ENCODE measurements at places on chromosomes 12 and 14. TPM values are rescaled to one million over a fixed set of nuclear protein-coding genes. Genes with fewer than 3 reads are reported as not detected.
A peak's percentile ranks its signal among the peaks of the same experiment; 100 is the strongest.

The HOXC12 gene
- total RNA-seq: not detected

The STYK1 gene
- 21.8 TPM for total RNA-seq

The NANOG gene
- total RNA-seq: not detected

The NFATC4 gene
- total RNA-seq: 19.1 TPM

The RNASE3 gene
- total RNA-seq: not detected

The DEGS2 gene
- 1.1 TPM for total RNA-seq

The PAH gene
- not detected for total RNA-seq

- DNase-seq: no peak
Observed at GRCh38 chr12:131430158-131430742, 280.6 kb upstream of the SFSWAP start.

DNA sequence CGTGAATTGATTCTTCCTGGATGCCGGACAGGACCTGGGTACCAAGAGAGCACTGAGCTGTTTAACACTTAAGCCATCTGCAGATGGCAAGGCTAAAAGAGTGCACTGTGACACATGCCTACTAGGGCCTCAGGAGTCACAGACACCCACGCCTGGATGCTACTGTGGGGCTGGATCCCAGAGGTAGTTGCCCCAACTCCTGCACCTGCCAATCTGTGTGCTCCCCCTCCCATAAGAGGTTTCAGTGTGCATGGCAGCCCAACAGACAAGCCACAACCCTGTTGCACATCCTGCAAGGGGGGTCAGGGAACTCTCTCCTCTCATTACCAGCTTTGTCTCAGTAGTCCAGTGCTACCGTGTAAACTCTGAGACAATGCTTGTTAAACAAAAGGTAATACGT, 169.0 kb downstream of the CEP128 start:
- no peak for DNase-seq

- DNase-seq: no peak
Observed at GRCh38 chr12:26906704-26907103, 31.1 kb downstream of the INTS13 start.

- DNase-seq: no peak
Observed at GRCh38 chr12:8648576-8649205, 13.9 kb downstream of the MFAP5 start.

DNA sequence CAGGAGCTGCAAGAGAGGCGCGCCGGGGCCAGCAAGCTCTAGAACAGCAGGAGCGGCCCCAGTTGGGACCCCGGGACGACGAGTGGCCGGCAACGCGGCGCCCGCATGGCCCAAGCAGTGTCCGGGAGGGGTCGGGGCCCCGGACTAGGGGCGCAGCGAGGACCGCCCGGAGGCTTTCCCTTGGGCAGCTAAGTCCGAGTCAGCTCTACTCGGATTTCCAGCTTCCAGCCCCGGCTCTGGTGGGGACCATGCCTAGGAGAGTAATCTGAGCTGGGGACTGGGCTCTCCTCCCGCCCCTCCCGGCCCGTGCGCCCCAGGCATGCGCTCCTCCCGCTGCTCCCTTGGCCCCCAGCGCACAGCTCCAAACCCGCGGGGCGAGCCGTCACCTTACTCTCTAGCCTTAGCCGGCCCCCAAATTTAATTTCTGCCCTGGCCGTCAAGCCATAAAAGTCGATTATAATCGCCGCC, 41.6 kb upstream of the CAPRIN2 start:
- DNase-seq: no peak

DNA sequence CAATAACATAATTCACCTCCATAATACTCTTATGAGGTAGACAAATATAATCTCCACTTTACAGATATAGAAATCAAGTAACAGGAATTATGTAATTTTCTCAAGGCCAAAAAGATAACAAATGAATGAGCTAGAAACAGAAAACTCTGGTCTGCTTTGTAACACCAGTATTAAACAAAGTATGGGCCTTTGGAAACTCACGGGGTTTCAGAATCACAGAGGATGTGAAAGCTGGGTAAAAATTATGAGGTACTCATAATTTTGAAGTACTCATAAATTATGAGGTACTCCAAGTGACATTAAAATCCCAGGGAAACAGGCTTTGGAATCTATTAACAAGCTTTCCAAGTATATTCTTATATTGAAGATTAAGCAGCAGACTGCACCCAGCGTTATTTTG, 140.2 kb downstream of the MED13L start:
- no peak for DNase-seq

DNA sequence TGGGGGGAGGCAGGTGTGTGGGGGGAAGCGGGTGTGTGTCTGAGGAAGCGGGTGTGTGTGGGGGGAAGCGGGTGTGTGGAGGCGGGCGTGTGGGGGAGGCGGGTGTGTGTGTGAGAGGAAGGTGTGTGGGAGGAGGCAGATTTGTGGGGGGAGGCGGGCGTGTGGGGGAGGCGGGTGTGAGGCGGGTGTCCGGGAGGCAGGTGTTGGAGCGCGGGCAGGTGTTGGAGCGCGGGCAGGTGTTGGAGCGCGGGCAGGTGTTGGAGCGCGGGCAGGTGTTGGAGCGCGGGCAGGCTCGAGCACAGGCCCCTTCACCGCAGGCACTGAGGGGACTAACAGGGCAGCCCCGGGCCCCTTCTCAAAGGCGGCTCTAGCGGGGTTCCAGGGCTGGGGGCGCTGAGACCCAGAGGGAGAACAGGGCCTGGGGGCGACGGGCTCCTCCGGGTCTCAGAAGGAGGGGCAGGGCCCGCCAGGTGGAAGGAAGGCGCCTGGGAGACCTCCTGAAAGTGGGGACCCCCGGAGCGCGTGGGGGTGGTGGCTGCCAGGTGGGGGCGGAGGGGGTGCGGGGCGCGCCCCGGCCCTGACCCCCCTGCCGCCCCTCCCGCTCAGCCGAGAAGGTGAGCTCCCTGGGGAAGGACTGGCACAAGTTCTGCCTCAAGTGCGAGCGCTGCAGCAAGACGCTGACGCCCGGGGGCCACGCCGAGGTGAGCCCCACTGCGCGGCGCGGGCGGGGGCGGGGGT, 3.2 kb downstream of the CRIP2 start:
- no peak for DNase-seq

GRCh38 chr14:47191700-47192099, 483.7 kb downstream of the MDGA2 start:
- DNase-seq: no peak

GRCh38 chr12:7884689-7885088, 12.0 kb upstream of the SLC2A14 start:
- no peak for DNase-seq

GRCh38 chr12:83641789-83642188, 955.1 kb downstream of the TMTC2 start:
- no peak for DNase-seq

DNA sequence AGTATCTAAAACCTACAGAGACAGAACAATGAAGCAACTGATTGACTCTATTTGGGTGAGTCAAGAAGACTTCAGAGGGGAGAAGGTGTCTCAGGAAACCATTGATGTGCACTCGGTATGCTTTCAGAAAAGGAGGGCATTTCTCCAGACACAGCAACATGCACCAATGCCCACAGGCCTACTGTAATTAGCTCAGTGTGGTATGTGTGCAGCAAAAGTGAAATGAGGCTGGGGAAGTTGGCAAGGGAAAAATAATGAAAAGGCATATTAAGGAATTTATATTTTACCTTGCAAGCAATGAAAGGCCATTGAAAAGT, 158.4 kb upstream of the GRIP1 start:
- DNase-seq: no peak

GRCh38 chr14:33555710-33556350, 395.0 kb downstream of the EGLN3 start:
- no peak for DNase-seq

DNA sequence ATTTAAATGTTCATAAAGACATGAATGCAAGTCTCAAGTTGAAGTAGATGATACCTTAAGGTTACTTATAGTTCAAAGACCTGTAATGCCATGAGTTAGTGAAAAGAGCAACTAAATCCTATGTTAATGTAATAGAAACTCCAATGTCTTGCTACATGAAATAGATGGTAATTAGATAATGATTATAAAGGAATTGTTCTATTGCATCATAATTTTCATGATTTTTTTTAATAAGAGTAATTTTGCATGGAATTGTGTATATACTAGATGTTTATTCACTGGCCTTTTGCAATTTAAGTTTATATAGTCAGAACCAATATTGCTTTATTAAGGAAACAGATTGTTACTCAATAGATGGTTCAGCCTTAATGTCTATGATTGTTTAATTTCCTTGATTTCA, 115.5 kb upstream of the SYT10 start:
- no peak for DNase-seq

DNA sequence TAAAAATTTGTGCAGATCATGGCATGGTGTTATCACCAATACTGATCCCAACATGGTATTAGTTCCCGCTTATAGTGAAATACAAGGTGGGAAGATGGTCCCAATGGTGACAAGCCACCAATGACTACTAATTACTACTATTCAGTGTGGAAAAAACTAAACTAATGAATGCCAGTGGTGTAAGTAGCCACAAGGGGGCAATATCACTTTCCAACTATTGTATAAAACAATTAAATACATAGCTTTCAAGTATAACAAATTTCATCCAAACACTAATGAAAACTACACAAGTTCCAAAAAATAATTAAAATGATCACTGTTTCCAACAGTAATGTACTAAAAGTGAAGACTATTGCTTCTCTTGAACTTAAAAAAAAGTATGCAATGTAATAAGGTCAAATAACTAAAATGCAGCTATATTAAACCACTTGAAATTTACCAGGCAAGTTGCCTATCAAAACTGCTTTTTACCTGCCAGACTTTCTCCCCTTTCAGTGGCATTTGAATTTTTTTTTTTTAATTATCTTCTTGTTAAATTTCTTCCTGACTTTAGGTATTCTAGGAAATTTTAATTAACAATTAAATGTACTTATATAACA, 58.0 kb downstream of the PAPLN start:
- DNase-seq: no peak

- DNase-seq: no peak
Observed at GRCh38 chr12:12986775-12987331, 13.2 kb downstream of the HEBP1 start.

GRCh38 chr12:12641650-12642049, 30.0 kb downstream of the CREBL2 start:
- DNase-seq: no peak

GRCh38 chr12:89087149-89087825, 265.0 kb downstream of the DUSP6 start:
- DNase-seq: no peak

- DNase-seq: no peak
Observed at GRCh38 chr12:85519163-85519562, 239.1 kb downstream of the ALX1 start.

- peak; percentile 48 for DNase-seq
Observed at GRCh38 chr12:51071663-51072062, 11.7 kb downstream of the CSRNP2 start.

DNA sequence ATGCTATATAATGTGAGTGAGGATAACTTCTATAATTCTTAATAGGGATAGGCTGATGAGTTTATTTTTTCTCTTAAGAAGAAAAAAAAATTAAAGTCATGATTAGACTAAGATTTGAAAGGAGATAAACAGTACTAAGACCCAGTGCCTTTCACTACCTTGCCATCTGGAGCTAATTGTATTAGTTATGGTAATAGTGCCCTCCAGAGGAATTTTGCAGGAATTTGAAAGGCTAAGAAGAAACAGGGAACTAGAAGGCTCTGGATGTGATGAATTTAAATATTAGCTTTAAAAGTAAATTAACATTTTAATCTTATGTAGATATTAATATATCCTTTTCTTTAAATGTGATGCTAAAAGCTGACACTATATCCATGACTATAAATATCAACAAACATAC, 36.6 kb upstream of the PIK3C2G start:
- no peak for DNase-seq

GRCh38 chr12:5163661-5164060, 120.0 kb downstream of the KCNA5 start:
- DNase-seq: no peak

DNA sequence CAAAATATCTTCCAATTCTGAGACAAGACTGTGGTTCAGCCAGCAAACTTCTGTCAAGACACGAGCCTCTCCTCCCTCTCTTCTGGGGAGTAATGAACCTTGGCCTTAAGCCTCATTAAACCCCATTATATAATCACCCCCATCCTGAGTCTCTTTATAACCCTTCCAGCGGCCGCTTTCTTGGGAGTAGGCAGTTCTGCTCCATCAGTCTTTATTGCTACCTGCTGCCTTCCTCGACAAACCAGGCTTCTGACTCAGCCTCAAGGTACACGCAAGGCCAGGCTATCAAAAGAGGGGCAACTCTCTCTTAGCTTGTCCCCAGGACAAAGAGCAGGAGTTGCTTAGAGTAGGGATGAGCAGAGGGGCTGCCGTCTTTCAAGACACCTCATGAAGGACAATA, 300.8 kb upstream of the NOS1 start:
- no peak for DNase-seq

GRCh38 chr14:92475451-92476187, 38.0 kb upstream of the RIN3 start:
- peak; percentile 15 for DNase-seq

GRCh38 chr12:125983094-125983783, 918.0 kb downstream of the AACS start:
- no peak for DNase-seq

- DNase-seq: no peak
Observed at GRCh38 chr12:29582146-29582545, 84.7 kb upstream of the OVCH1 start.

- no peak for DNase-seq
Observed at GRCh38 chr14:36662258-36662542, 540 bp downstream of the PAX9 start.

DNA sequence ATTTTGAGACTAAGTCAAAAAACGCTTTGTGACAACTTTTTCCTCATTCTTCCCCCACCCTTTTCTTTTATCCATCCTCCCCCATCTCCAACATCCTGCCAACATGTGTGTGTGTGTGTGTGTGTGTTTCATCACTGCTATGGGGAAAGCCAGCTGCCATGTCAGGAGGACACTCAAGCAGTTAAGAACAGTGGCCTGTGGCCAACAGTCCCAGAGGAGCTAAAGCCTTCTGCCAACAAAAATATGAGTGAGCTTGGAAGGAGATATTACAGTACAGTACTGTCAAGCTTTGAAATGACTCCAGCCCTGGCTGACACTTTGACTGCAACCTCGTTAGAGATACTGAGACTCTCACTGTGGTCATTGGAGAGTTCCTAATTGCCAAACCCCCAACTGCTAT, 5.0 kb upstream of the CSRP2 start:
- no peak for DNase-seq

DNA sequence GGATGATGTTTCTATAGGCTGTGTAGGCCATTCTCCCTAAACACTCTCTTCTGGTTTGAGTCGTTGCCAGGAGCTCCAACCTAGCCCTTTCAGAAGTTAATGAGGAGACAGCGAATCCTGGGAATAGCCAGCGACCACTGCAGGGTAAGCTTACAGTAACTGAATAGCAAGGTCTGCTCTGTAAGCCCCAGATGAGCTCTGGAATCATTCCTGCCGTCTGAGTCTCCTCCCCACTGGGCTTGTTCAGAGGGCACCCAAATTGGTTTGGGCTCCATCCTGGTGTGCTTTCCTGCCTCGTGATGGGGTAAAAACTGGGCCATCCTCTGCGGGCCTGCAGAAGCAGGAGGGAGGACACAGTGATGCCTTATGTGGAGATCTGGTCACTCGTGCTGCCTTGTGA, 43.3 kb upstream of the EMP1 start:
- DNase-seq: no peak

- DNase-seq: no peak
Observed at GRCh38 chr12:66571361-66571915, 107.4 kb downstream of the GRIP1 start.
